H9 (cell line): ENCODE measurements at places on chromosomes 7 and 10. TPM values are rescaled to one million over a fixed set of nuclear protein-coding genes. Genes with fewer than 3 reads are reported as not detected.

- H3K36me3 ChIP-seq, result no peaks in the 10 kb centered on the region
- no peak for DNase-seq
- no peaks in the 10 kb centered on the region for H3K27me3 ChIP-seq
- peak overlapping the region; percentile 84 for H3K27ac ChIP-seq
- peaks cover 9% of the 10 kb centered on the region; the same call in 1 of the 2 replicates for H3K4me1 ChIP-seq
These were observed 24.0 kb downstream of the HYCC1 start for GRCh38 chr7:22989643-22990587.

GRCh38 chr7:30594048-30594539 lies 584 bp upstream of the GARS1 start:
- no peaks in the 10 kb centered on the region for H3K27me3 ChIP-seq
- DNase-seq, result peak; percentile 51
- peak overlapping the region; percentile 55 for H3K27ac ChIP-seq
- peaks cover 24% of the 10 kb centered on the region for H3K36me3 ChIP-seq
- peak overlapping the region; percentile 95 for H3K4me3 ChIP-seq
- H3K4me1 ChIP-seq, result no peaks in the 10 kb centered on the region

EN2 gene
- total RNA-seq, result 0.07 and 0.15 TPM in 2 replicates

KCNH2 gene
- 4.3 and 4.5 TPM in 2 replicates for total RNA-seq
